ENCODE measurements at places on chromosomes 3 and 15.

GRCh38 chr3:27880969-27881892, 159.1 kb upstream of the EOMES start:
- DNase-seq = no peak

DNA sequence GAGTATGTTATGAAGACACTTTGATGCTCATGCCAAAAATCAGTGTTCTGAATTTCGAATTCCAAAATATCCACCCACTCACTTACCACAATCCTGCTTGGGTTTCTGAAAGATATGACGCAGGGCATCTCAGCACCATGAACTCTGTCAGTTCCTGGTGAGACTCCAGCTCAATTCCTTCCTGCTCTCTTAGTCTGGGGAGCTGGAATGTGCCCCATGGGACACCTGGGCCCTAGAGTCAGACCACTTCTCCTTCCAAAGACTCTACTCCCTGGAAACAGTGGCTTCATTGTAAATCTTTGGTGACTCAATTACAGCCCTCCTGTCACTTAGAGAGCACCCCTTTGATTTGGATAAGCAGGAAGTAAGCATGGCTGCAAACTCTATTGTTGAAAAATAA, 50.5 kb downstream of the CD86 start:
- no peak for DNase-seq

DNA sequence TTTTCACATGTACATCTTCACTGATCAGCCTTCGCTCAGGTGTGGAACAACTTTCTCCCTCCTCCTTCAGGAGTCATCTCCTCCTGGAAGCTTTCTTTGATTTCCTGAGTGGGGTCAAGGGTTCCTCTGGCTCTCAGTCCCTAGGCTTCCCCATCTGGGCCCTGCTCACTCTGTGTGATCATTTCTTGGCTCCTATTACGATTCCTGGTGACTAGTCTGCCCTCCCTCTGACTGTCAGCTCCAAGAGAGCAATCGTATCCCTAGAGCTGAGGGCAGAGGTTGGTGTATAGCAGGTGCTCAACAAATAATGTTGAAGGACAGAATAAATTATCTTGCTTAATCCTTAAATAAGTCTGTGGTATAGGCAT, 15.3 kb upstream of the PRKCD start:
- DNase-seq = no peak

DNA sequence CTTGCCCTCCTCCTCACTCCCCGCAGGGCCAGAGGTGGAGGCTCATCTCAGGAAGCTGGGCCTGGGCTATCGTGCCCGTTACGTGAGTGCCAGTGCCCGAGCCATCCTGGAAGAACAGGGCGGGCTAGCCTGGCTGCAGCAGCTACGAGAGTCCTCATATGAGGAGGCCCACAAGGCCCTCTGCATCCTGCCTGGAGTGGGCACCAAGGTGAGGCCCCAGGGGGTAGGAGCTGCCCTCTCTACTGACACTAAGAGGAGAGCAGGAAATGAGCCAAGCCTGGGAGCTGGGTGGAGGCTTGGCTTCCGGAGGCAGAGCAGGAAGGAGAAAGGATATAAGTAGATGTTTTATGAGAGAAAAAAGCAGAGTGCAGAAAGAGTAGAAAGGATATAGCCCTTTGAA, 4.9 kb downstream of the OGG1 start:
- no peak for DNase-seq

GRCh38 chr3:4163011-4163410, 140.2 kb upstream of the SETMAR start:
- DNase-seq = no peak

GRCh38 chr15:30999729-31000128, 8.3 kb upstream of the MTMR10 start:
- DNase-seq = no peak

DNA sequence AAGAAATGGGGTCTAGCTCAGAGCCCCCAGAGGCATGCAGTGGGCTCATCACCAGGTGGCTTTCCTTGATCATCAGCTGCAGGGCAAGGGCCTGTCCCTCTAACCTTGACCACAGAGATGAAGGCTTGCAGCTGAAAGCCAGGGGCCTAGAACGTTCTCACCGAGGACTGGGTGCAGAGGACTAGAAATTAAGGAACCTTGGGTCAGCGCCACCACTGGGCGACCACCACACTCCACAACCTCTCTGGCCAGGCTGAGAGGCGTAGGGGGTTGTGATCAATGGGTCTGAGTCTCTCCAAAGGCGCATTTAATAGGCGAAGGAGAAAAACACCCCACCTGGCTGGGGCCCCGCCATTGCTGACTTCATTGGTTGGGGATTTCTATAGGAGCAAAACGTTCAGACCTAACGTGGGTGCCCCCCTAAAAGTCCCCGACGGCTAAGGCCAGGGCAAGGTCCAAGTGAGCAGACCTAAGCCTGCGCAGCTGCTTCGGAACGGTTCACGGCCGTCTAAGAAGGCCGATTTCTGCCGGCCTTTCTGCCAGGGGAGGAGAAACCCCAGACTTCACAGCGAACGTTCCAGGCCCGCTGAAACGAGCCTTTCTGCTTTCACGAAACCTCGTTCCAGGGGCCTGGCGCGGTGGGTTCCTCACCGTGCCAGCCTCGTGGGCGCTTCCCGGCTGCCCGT, 915 bp downstream of the BCL2L10 start:
- DNase-seq = no peak

- no peak for DNase-seq
Observed at GRCh38 chr15:23572844-23573243, 7.4 kb downstream of the MKRN3 start.

DNA sequence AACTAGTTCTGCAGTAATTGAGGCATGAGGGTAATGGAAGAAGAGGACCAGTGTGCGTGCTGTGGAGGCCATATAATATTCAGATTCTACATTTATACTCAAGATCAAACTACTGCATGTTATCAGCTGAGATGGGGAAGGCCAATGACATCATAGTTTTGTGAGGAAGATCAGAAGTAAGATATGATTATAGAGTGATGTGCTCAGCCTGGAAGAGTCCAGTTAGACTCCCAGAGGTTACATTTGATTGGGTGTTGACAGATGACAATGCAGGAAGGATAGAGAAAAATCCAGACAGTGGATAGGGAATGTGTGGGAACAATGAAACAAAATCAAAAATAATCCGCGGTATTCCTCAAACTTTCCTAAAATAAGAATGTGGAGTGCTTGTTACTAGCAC, 35.4 kb downstream of the GOLIM4 start:
- no peak for DNase-seq

DNA sequence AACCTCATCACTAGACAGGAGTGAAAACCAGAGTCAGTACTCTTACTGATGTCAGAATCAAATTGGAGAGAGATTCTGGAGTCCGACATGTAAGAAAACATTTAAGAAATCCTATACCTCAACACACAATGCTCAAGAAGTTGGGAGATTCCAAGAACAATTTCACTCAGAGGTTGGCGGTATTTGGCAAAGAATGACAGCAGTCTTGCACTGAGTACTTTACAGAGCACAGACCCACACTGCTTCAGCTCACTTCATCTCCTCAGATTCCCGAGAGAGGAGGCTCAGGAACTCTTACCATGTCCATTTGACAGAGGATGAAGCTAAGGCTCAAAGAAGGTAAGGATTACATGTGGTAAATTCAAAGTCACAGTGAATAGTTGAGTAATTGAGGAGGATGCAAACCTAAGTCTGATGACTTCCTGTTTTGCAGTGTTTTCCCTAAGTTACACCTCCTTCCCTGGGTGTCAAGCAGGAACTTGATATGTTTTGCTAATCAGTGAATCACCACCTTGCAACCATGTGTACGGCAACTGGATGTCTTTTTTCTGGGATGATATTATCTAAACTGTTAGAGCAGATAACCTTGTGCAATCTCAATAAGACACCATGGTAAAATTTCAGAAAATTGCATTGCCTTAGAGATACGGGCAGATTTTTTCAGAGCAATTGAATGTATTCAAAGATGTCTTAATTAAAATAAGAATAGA, 61.3 kb upstream of the MME start:
- no peak for DNase-seq

GRCh38 chr3:171358881-171359198, 101.4 kb downstream of the TNIK start:
- no peak for DNase-seq

GRCh38 chr3:172294223-172294806, 153.9 kb downstream of the GHSR start:
- DNase-seq = no peak

DNA sequence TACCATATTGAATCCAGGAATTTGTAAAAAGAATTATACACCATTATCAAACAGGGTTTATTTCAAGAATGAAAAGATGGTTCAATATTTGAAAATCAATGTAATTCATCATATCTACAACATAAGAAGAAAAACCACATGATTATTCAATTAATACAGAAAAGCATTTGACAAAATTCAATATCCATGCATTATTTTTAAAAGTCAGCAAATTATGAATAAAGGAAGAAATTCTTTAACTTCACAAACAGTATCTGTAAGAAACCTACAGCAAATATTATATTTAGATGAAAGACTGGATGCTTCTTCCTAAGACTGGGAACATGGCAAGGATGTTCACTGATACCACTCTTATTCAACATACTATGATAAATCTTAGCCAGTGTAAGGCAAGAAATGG, 41.3 kb upstream of the TCAIM start:
- no peak for DNase-seq

GRCh38 chr15:71294911-71295602, 179.8 kb downstream of the THSD4 start:
- no peak for DNase-seq

- DNase-seq = no peak
Observed at GRCh38 chr15:96232335-96232734, 98.2 kb upstream of the NR2F2 start.

- no peak for DNase-seq
Observed at GRCh38 chr3:45964139-45964538, 20.9 kb downstream of the CXCR6 start.

GRCh38 chr3:15476378-15476777, 45.1 kb downstream of the COLQ start:
- DNase-seq = no peak

- no peak for DNase-seq
Observed at GRCh38 chr15:74870436-74871215, 2.5 kb downstream of the SCAMP2 start.

DNA sequence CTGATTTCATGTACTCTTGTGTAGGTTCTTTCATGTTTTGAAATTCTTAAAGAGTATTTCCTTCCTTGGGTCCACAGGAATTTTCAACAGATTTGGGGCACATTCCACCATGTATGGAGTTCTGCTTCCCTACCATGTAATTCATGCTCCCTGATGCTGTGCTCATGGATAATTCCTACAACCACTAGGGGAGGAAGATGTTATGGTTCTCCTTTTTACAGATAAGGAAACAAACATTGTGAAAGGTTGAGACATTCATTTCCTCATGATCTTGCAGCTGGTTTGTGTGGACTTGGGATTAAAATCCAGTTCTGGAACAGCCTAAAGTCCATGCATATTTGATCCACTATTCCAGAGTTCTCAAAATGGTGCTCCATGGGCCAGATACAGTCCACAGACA, 174.9 kb upstream of the FRMD4B start:
- DNase-seq = no peak

DNA sequence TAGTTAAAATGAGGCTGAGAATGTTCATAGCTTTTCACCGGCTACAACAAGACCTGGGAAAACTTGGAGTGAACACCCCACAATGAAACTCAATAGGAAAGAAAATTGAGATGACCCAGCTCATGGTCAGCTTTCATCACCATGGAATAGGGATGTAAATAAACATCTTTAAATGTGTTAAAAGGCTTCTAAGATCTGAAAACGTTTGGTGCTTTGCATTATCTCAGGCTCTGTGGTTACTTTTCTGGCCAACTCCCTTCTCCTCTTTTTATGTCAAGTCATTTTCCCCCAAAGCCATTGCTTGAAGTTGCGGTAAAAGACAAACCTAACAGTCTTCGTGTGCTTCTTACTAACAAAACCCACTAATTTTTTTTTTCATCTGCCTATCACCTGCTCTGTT, 195.8 kb downstream of the MECOM start:
- no peak for DNase-seq

- no peak for DNase-seq
Observed at GRCh38 chr15:43511012-43511885, 6.2 kb upstream of the MAP1A start.

DNA sequence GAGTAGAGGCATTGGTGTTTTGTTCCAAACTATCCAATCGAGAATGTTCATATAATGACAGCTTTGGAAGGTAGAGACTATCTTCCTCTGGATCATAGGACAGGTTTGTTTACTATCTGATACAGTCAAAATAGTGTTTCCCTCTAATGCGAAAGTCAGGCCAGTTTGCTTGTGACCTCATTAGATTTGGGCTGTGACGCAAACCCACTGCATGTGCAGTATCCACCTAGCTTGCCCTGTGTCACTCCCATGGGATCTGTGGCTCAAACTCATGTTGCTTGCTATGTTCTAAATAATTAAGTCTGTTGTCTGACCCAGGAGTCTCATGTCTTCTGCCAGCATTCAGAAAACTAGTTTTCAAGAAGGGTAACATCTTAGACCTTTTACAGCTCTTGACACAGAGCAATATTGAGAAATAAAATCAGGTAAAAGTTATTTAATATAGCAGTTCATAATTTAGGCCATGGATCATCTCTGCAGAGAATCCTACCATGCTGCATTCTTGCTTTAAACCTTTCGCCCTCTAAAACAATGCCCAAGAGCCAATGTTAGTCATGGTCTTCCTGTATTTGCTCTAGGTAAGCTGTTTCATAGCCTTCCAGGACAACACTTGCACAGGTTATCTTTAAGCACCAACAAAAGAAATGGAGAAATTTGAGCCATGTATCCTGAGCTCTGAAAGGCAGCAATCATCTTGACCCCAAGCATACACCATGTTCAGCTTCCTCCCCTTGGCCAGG, 26.4 kb downstream of the NIT2 start:
- no peak for DNase-seq

- no peak for DNase-seq
Observed at GRCh38 chr3:149415484-149415883, 38.0 kb upstream of the TM4SF1 start.

GRCh38 chr3:4672725-4673275, 179.7 kb downstream of the ITPR1 start:
- no peak for DNase-seq

DNA sequence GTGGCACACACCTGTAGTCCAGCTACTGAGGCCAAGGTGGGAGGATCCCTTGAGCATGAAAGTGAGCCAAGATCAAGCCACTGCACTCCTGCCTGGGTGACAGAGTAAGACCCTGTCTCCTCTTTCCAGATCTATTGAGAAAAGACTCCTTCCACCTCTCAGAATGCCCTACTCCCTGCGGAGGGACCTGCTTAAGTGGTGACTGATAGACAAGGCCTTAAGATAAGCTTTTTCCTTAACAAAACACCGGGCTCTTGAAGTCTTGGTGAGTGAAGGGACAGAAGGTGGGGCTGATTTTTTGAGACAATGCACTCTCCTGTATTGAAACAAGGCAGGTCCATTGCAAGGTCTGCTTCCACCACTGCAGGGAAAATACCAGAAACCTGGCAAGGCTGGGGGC, 338.4 kb upstream of the FRG2C start:
- DNase-seq = no peak

DNA sequence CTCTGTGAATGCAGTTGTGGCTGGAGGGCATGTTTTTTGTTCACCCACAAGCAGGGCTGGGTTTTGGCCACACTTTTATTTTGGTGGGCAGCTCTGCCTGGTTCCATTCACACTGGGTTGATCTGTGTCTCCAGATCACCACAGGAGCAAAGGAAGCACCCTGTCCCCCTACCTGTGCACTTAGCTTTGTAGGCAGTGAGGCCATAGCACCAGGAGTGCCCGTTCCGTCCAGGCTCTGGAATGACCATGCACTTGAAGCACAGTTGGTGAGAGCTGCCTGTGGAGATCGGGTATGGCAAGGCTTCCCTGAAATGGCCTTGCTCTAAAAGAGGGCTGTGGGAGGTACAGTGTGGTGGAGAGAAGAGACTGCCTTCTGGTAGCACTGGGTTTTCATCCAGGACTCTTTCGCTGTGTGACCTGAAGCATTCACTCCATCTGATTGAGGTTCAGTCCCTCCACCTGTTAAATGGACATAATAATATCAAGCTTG, 31.7 kb downstream of the MINAR1 start:
- DNase-seq = no peak
